Activated CD8-positive, alpha-beta T cell treated with anti-CD3 and anti-CD28 coated beads, Interleukin-2, amount 10 ng/mL, durations not matched to agents 7 days and 5 days (primary cell): ENCODE measurements at places on chromosomes 7 and 10. TPM values are rescaled to one million over a fixed set of nuclear protein-coding genes. Genes with fewer than 3 reads are reported as not detected.

The RPEL1 gene
- total RNA-seq: not detected

- H3K36me3 ChIP-seq: no peaks in the 10 kb centered on the region
- no peak overlapping the region for H3K4me3 ChIP-seq
- H3K27ac ChIP-seq: no peak overlapping the region
- H3K27me3 ChIP-seq: no peaks in the 10 kb centered on the region
These were observed 61.9 kb downstream of the MRC1 start for GRCh38 chr10:17871036-17871435.

The ZPBP gene
- total RNA-seq: not detected

GRCh38 chr10:33921970-33922605, 587.6 kb upstream of the NRP1 start:
- H3K27me3 ChIP-seq: no peaks in the 10 kb centered on the region
- DNase-seq: no peak
- H3K27ac ChIP-seq: no peak overlapping the region
- no peaks in the 10 kb centered on the region for H3K36me3 ChIP-seq
